ENCODE measurements at places on chromosomes 16 and 17.
A peak's percentile ranks its signal among the peaks of the same experiment; 100 is the strongest.

GRCh38 chr16:8763083-8763482 lies 34.4 kb downstream of the TMEM186 start:
- no peak for DNase-seq

DNA sequence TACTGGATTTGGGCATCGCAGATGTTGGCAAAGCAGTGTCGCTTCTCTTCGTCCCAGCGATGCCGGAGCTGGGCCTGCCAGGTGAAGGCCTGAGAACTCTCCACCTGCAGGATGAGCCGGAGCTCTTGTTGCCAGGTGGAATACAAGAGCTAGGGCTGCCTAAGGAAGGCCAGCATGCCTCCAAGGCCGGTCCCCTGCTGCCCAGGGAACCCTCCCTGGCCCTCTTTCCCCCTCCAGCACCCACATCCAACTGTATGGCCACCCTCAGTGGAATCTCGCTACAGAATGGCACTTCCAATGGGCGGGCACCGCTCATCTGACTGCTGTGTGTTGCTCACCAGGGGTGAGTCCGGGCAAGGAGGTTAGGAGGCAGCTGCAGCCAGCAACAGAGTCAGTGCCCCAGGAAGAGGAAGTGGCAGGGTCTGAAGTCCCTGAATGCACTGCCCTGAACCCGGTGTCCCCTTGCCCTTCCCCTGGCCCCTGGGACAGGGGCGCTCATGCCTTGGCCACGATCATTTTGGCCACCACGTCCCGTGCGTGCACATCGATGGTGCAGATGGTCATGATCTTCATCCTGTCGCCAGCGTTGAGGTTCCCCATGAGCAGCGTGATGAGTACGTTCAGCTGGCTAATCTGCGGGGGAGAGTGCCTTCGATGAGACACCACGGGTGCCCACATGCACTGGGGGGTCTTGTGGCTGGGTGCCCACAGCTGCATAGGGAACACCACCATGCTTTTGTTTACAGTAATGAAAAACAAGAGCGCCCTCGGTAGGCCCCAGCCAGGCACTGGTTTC lies 75.8 kb downstream of the DNAH17 start:
- no peak for DNase-seq

DNA sequence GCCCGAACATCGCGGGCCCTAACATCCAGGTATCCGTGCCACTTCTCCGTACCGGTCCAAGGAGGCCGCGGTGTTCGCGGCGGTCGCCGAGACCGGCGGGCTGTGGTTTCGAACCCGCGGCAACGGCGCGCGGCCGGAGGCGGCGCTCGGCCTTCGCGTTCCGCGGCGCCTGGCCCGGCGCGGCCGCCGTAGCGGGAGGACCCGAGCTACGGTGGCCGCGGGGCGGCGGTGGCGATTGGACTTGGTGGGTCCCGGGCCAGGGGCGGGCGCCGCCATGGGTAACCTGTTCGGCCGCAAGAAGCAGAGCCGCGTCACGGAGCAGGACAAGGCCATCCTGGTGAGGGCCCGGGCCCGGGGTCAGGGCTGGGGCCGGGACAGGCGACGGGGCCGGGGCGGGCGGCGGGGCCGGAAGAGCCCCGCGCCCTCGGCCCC lies at the start of gene CHMP6:
CHMP6 (plus strand) TSS at position 197 of the 432 bp plus-strand sequence; CDS start at position 275, 78 bp downstream.
- DNase-seq = peak; percentile 65

- no peak for DNase-seq
Observed at GRCh38 chr17:62888148-62888547, 77.9 kb upstream of the TANC2 start.

DNA sequence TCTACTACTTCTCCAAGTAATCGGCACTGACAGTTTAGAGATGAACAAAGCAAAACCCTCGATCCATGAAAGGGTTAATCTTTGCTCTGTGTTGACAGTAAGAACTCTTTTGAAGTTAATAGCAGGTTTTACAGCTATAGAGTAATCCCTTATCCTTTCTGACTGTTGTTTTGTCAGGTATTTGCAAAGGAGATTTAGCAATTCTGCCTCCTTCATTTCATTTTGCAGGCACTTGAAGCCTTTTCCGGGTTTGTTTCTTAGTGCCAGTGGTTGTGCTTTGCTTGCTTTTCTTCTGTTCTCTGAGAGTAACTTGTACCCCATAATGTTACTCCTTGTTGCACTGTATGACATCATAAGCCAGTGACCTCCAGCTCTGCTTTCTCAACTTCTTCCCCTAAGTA lies 64.5 kb downstream of the TANGO6 start:
- no peak for DNase-seq

- no peak for DNase-seq
Observed at GRCh38 chr17:80614332-80615047, 69.9 kb downstream of the RPTOR start.

GRCh38 chr16:66166490-66166889 lies 200.0 kb upstream of the CDH5 start:
- no peak for DNase-seq

DNA sequence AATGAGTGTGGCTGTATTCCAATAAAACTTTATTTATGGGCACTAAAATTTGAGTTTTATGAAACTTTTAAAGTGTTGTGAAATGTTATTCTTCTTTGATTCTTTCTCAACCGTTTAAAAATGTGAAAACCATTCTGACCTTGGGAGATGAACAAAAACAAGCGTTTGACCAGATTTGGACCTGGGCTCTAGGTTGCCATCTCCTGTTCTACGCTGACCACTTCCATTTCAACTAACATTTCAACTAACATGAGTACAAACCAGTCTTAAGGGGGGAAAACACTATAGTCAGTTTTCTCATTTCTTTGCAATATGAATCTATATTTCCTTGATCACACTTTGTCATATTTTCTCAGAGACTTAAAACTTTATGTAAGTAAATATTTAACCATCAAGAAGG lies 118.4 kb upstream of the IRX5 start:
- DNase-seq = no peak

DNA sequence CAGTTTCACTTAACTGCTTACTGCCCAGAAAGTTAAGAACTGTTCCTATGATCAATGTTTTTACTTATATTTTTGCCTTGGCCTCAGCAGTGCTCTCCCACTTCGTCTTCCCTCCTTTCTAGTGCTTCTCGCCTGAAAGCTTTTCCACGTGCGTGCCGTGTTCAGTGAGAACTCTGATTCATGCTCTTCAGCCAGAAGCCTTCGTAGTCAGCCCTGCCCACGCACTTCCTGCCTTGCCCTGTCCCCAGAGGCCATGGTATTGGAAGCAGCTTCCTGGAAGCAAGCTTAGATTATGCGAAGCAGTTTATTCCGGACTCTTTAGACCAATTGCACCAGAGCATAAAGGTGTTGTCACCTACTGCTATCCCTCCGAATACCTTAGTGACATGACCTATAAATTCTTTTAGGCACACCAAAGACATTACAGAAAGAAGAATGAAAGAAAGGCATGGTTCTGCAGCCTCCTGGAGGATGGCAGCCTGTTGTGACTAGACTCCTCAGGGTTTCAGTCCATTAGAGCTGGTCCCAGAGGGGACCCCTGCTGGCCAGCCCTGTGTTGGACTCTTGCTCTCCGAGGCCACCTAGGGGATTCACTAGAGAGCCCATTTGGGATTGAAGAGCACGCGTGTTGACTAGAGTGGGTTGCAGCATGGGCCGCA lies 105.2 kb downstream of the RPTOR start:
- peak; percentile 77 for DNase-seq

DNA sequence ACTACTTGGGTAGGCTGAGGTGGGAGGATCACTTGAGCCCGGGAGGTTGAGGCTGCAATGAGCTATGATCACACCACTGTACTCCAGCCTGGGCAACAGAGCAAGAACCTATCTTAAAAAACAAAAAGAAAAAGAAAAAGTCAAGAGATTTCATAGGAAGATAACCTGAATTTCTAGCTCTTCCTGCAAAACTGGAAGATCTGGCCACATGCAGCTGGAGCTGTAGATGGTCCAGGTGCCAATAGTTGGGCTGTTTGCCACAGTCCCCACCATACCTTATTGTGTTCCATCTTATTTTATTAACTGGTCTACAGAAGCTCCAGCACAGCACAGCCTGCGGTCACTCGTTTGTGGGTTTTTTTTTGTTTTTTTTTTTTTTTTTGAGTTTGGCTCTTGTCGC lies 15.0 kb downstream of the ATP2A1 start:
- DNase-seq = no peak

GRCh38 chr17:15966879-15967248 lies 21.9 kb downstream of the ADORA2B start:
- DNase-seq = no peak

DNA sequence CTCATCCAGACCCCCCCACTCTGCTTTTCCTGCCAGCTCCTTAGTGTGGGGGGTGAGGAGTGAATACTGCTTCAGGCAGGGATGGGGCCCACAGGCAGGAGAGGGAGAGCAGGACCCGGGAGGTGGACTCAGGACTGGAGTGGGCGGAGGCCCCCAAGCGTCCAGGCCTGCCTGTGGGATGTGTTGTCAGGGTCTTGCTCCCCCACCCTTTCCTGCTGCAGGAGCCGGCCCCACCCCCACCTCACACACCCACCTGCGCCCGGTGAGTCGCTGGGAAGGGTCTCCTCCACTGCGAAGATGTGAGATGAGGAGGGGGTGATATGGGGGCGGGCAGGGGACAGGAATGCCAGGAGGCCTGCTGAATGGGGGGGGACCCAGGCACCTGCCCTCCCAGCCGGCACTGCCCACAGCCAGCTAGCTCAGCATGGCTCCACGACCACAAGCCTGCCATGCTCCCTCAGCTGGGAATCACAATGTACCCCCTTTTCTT lies 1.1 kb downstream of the FAM171A2 start:
- DNase-seq = no peak

DNA sequence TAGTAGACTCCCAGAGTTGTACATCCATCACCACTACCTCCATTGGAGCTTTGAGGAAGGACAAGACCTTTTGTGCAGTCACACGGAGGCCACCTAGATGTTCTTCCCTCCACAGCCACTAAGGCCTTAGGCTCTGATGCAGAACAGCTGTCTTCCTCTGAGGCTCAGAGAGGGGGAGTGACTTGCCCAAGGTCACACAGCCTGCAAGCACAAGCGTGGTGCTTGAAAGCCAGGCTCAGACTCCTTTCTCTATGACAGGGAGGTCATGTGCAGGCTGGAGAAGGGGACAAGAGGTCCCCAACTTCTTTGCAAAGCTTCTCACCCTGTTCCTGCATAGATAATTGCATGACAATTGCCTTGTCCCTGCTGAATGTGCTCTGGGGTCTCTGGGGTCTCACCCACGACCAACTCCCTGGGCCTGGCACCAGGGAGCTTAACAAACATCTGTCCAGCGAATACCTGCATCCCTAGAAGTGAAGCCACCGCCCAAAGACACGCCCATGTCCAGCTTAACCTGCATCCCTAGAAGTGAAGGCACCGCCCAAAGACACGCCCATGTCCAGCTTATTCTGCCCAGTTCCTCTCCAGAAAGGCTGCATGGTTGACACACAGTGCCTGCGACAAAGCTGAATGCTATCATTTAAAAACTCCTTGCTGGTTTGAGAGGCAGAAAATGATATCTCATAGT lies 12.7 kb downstream of the SCGB1C2 start:
- DNase-seq = no peak

GRCh38 chr17:9256751-9257629 lies 235.7 kb downstream of the NTN1 start:
- no peak for DNase-seq

GRCh38 chr16:12479751-12480150 lies 323.9 kb downstream of the CPPED1 start:
- no peak for DNase-seq

DNA sequence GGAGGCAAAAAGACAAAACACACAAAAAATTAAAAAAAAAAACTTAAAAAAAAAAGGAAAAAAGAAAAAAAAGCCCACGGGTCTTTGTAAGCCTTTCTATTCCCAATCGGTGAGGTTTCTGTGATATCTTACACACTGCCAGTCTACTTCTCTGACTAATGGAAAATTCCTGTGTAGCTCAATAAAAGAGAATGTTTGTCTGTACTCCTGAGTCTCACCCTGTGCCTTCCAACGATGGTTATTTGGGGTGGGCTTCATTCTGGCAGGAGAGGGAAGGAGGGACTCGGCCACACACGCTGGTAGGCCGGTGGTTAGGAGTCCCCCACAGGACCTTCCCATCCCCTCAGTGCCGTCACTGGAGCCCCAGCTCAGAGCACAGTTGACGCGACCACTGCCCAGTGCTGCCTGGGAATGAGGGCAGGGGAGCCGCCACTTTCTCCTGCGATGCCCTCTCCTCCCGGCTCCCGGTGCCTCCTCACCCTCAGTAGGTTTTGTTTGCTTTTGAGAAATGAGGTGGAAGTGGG lies 68.0 kb downstream of the AMFR start:
- no peak for DNase-seq

DNA sequence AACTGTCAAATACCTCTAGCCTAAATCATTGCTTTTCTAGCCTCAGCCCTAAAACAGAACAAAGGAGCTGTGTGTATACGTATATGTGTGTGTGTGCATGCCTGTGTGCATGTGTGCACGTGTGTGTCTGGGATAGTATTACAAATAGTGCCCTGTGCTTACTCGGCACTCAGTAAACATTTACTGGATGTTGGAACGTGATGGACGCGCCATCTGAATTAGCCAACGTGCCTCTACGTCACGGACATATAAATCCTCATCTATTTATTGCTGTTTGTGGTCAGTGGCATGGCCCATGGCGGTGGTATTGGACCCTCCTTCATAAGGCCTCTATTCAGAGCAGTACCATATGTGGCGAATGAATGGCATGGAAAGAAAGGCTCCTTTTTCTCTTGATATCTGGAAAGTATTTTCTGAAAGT lies 37.5 kb downstream of the WWP2 start:
- no peak for DNase-seq

DNA sequence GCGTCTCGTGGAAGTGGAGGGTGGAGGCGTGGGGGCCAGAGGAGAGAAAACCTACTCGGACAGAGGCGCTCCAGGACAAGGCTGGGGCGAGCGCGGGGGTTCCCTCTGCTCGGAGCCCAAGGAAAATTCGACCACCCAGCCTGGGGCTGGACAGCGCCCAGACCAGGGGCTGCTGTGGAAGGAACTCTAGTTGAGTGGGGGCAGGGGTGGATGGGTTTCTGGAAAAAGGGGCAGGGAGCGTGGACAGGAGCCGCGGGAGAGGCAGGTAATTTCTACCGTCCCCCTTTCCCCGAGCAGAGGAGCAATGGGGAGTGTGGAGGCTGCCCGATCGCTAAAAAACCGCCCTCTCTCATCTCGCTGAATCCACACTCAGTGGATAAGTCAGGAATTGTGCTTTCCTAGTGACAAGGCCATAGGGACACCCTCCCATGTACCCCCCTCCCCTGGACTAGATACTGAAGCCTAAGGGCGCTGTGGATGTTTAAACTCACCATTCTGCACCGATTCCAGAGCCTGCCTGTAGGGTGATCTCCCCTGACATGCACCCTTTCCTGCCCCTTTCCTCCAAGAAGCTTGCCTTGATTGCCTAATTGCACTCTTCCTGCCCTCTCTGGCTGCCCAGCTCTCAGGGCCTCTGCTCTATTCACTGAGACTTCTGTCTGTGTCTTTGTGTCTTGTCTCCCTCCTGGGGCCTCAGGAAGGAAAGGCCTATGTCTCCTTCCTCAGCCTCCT lies 90.7 kb upstream of the TMEM97 start:
- no peak for DNase-seq

- DNase-seq = no peak
Observed at GRCh38 chr16:336269-336668, 16.3 kb downstream of the AXIN1 start.

- DNase-seq = no peak
Observed at GRCh38 chr17:68785565-68786486, 169.4 kb downstream of the ABCA8 start.

GRCh38 chr17:59026176-59026939 lies 80.3 kb downstream of the TRIM37 start:
- no peak for DNase-seq

All from stimulated activated CD4-positive, alpha-beta T cell treated with anti-CD3 and anti-CD28 coated beads, Interleukin-2, amount 100 ng/mL, for 48 hours (primary cell).